ENCODE measurements at places on chromosomes 5 and 9. TPM values are rescaled to one million over a fixed set of nuclear protein-coding genes. Genes with fewer than 3 reads are reported as not detected.

GRCh38 chr9:19145881-19146280 is 18.6 kb upstream of the PLIN2 start:
- no peaks in the 10 kb centered on the region for H3K36me3 ChIP-seq
- no peak overlapping the region for H3K27ac ChIP-seq
- peaks cover 9% of the 10 kb centered on the region for H3K4me1 ChIP-seq
- no peak for DNase-seq

GRCh38 chr9:129182122-129182521 is 4.1 kb upstream of the IER5L start:
- no peak overlapping the region for H3K27ac ChIP-seq
- H3K4me3 ChIP-seq: no peak overlapping the region
- peaks cover 9% of the 10 kb centered on the region for H3K4me1 ChIP-seq
- no peak for DNase-seq
- H3K36me3 ChIP-seq: peaks cover 3% of the 10 kb centered on the region

DNA sequence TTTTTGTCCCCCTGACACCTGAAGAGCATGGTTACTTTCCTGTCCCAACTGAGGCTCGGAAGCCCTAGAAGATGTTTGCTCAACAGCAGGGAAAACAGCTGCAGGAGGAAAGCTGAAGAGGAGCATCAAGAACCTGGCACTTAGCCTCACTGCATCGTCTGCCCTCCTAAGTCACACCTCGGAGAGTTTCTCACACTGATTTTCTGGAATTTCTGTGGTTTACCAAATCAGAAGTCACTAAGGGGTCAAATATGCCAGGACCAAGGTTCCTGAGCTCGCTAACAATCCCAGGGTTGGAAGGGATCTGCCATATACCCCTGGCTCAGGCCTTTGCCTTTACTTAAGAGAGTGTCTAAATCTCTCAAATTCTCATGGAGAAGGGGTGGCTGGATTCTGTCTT is 5.3 kb downstream of the IL12B start:
- H3K36me3 ChIP-seq: no peaks in the 10 kb centered on the region
- no peak for DNase-seq
- H3K27me3 ChIP-seq: no peaks in the 10 kb centered on the region

DNA sequence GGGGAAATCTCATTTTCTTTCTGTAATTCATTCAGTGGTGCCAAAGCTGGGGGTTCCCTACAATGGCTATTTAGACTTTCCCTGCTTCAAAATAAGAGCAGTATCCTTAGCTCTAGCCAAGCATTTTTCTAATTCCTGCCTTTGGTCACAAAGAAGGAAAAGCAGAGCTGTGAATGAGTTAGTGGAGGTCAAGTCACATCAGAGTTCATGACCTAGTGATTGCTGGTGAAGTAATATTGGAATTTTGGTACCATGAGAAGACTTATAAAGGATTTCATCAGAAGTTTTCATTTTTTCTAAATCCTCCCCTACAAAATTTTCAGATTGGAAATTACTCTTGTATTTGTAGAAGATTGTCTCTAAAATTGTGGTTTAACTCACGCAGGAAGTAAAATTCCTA is 28.0 kb downstream of the DNAJC21 start:
- peaks cover 7% of the 10 kb centered on the region for H3K4me1 ChIP-seq
- no peak overlapping the region for H3K27ac ChIP-seq
- H3K27me3 ChIP-seq: no peaks in the 10 kb centered on the region
- H3K4me3 ChIP-seq: no peak overlapping the region
- peaks cover 31% of the 10 kb centered on the region for H3K36me3 ChIP-seq

The AP3B1 gene
- 39.7 TPM for total RNA-seq
